ENCODE measurements at places on chromosomes 12 and 14. TPM values are rescaled to one million over a fixed set of nuclear protein-coding genes. Genes with fewer than 3 reads are reported as not detected.

GRCh38 chr12:27905285-27906126, 67.0 kb downstream of the PTHLH start:
- DNase-seq, result no peak

- DNase-seq, result no peak
Measured at GRCh38 chr12:16266085-16266484, 11.4 kb downstream of the SLC15A5 start.

DNA sequence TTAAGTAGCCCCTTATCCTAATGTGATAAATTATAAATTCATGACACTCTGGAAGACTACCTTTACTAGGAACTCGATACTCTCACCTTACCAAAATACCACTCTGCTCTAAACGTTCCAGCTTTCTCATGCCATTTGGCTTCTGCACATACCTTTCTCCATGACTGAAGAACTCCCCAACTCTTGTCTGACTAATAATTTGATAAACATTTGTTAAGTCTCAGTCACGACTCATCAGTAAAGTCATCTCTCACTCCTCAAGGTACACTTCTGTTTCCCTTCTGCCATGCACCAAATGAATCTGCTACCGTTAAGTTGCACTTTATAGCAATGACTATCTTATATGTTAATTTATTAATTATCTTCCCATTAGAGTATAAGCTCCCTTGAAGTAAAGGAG, 498.3 kb upstream of the NOVA1 start:
- no peak for DNase-seq

GRCh38 chr12:93179792-93180191, 197.9 kb upstream of the NUDT4 start:
- no peak for DNase-seq

DNA sequence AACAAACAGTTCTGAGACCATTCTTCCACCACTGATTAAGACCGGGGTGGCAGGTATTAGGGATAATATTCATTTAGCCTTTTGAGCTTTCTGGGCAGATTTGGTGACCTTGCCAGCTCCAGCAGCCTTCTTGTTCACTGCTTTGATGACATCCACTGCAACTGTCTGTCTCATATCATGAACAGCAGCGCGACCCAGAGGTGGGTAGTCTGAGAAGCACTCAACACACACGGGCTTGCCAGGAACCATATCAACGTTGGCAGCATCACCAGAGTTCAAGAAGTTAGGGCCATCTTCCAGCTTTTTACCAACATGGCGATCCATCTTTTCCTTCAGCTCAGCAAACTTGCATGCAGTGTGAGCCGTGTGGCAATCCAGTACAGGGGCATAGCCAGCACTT, 16.9 kb downstream of the AEBP2 start:
- DNase-seq, result no peak

DNA sequence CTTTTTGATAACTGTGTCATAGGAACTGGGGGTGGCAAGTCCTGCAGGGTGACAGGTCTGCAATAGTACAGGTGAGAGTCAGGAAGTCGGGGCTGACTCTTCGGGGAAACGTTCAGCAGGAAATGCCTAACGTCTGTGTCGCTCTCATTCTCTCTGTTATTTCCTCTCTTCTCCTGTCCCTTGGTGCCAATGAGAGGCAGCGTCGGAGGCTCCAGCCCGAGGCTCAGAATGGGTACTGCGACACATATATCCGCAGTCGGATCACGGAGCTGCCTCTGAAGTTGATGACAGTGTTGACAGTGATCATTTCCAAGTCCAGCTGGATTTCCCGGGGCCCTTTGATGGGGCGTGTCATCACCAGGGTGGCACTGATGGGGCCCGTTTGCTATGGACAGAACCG, 2.7 kb upstream of the TC2N start:
- DNase-seq, result no peak

DNA sequence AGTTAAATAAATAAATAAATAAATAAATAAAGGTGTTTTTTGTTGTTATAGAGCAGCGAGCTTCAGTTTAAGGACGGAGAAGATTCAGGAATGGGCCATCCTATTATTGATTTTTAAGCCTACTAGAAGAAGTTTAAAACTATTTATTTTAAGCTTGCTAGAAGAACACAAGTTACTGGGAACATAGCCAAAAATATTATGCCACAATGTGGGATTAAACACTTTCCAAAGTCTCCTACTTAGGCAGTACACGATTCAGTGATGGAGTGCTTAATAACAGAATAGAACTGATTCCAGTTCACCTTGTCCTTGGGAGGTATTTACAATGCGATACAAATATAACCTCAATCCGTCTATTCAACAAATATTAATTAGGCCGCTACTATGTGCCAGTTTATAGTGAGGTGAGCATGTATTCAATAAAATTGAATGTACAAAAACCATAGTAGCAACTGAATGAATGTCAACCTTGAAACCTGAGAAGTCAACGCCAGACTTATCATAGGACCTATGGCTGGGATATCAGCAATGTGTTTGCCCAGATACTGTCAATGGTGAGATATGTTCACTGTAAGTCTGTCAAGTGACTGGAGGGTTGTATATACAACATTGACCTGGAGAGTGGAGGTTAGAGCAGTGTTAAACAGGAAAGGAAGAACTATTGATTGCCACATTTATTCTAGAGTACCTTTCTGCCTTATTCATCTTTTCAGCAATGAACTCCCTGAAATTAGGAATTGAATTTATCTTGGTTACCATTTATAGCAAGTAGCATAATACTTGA, 486.4 kb downstream of the TMTC2 start:
- DNase-seq, result no peak

DNA sequence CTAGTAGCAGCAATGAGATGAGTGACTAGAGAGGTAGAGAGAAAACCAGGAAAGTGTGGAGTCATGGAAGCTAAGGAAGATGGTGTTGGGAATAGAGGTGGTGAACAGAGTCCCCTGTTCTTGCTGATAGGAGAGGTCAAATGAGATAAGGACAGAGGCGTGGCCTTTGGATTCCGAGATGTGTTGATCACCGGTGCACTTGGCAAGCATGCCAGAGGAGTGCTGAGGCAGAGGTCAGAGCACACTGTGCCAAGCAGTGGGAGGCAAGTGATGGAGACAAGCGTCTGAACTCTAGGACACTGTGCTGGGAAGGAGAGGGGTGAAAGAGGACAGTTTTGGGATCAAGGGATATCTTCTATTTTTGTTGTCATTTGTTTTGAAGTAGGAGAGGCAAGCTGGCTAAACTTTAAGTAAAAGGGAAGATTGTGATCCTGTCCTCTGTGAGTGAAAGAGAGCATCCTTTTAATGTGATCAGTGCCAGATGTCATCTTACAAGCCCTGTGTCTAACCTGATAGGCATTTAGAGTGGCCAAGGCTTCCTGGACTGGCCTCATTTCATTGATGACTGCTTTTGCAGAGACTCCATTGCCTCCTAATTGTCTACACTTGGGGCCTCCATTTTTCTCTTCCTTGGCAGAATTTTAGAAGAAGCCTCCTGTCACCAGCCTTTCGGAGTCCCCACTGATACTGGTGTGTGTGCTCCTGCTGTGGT, 336.4 kb downstream of the CACNA1C start:
- no peak for DNase-seq

- no peak for DNase-seq
Measured at GRCh38 chr12:75474116-75474515, 6.4 kb upstream of the GLIPR1 start.

DNA sequence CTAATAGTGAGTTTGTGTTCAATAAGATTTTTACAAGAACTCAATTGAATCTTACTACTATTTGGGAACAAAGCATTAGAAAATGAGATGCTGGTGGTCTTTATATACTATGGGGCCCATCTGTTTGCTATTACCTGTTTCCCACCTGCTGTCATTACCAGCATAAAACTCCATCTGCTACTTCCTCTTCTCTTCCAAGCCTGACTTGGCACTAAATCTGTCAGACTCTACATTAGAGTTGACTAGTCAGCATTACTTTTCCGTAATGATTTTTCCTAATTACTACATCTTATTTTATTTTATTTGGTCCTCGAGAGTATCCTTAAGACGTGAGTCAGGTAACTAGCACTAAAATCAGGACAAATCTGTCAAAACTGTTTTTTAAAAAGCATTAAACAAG, 68.1 kb upstream of the KRR1 start:
- no peak for DNase-seq

DNA sequence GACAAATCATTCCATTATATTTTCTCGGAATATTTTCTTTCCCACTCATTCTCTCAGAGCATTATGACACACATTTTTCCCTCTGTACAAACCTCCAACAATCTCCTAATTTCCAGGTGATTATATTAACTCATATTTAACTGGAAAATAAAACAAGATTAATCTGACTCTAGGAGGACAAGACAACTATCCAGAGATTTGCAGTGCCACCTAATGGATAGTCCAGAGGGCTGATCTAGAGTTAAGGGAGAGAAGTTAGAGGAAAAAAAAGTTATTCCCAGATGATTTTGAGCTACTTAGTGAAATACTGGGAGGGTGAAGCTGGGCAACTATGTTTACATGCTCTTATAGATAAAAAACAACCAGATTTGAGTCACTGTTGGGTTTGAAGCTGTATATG, 161.7 kb downstream of the ALX1 start:
- no peak for DNase-seq

- no peak for DNase-seq
Measured at GRCh38 chr12:74535536-74535935, 2.1 kb upstream of the ATXN7L3B start.

KRT78 gene
- not detected for total RNA-seq

ETV6 gene
- total RNA-seq, result 98.7 TPM

ACSS3 gene
- 18.7 TPM for total RNA-seq

All from endothelial cell (in vitro differentiated cells).